Activated T-cell treated with anti-CD3 and anti-CD28 coated beads, Interleukin-2, amount 50 U/mL, for 1 hour (primary cell): ENCODE measurements at places on chromosomes 5 and 9.

DNA sequence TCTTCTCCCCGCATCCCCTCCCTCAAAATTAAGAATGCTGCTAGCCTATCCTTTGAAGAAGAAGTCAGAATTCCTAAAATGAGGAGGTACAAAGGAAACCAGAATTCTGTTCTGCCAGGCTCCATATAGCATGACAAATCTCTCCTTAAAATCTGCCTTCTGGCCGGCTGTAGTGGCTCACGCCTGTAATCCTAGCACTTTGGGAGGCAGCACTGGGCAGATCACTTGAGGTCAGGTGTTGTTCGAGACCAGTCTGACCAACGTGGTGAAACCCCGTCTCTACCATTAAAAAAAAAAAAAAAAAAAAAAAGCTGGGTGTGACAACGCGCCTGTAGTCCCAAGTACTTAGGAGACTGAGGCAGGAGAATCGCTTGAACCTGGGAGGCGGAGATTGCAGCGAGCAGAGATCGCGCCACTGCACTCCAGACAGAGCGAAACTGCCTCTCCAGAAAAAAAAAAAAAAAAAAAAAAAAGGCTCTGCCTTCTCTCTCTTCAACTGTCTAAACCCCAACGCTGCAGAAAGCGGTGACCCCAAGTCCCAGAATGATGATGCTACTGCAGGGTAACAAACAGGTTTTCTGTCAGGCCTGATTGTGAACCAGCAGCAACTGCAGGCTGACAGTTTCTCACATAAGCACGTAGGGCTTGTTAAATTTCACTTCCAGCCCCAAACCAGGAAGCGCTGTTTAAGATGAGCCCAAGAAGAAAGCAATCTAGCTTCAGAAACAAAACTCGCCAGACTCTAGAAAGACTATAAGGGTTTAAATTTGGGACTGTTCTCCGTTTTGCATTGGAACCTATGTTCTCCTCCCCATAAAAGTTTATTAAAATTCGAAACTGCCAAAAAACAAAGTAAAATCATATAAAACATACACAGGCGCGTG lies 963 bp upstream of the CAST start:
- DNase-seq: peak; percentile 52

DNA sequence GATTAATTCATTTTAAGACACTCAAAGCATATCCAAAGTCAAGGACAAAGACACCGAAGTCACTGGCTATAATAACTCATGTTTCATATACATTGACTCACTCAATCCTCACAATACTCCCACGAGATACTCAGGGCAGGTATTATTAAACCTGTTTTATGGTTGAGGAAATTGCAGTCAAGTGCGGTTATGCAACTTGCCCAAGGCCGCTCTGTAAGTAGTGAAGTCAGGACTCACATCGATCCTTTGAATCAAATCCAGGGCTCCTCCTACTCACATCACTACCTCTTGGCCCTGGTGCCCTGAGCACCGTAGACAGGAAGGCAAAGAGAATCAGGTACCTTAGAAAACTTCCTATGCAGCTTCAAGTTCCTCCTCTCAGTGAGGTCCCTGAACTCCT lies 87.8 kb upstream of the APC start:
- DNase-seq: no peak

DNA sequence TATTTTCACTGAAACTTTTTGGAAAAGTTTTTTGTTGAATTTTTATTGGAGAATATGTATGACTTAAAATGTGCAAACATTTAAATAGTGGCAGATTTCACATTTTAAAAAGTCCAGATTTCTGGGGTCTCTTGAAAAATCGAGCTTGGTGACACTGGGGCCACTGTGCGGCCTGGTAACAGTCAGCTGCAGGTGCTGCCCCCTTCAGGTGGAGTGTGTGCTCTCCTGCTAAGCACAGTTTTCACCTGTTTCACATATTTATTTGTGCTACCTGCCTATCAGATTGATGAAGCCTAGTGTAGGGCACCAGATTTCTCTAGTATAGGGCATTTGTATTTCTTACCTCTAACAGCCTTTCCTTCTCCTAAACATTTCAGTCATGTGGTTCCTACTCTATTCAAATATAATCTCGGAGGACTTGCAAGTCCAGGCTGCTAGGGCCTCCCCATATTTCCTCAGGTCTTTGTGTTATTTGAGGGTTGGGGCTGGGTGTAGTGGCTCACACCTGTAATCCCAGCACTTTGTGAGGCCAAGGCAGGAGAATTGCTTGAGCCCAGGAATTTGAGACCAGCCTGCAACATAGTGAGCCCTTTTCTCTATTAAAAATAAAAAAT lies 95.8 kb upstream of the KLF9 start:
- no peak for DNase-seq

- no peak for DNase-seq
These were observed 127.8 kb upstream of the PAM start for GRCh38 chr5:102627315-102627714.

- DNase-seq: no peak
These were observed 2.8 kb downstream of the IL6ST start for GRCh38 chr5:55991768-55992486.

GRCh38 chr9:4258320-4259090 lies 41.4 kb downstream of the GLIS3 start:
- no peak for DNase-seq

GRCh38 chr5:112685386-112685785 lies 52.3 kb upstream of the APC start:
- DNase-seq: no peak

- DNase-seq: no peak
These were observed 216.6 kb downstream of the TLE1 start for GRCh38 chr9:81472701-81473100.

- no peak for DNase-seq
These were observed 51.2 kb upstream of the CDK20 start for GRCh38 chr9:88025411-88026117.

- no peak for DNase-seq
These were observed 134.0 kb downstream of the IRX1 start for GRCh38 chr5:3729631-3730030.

GRCh38 chr9:131496844-131497405 lies 5.8 kb upstream of the POMT1 start:
- DNase-seq: no peak

DNA sequence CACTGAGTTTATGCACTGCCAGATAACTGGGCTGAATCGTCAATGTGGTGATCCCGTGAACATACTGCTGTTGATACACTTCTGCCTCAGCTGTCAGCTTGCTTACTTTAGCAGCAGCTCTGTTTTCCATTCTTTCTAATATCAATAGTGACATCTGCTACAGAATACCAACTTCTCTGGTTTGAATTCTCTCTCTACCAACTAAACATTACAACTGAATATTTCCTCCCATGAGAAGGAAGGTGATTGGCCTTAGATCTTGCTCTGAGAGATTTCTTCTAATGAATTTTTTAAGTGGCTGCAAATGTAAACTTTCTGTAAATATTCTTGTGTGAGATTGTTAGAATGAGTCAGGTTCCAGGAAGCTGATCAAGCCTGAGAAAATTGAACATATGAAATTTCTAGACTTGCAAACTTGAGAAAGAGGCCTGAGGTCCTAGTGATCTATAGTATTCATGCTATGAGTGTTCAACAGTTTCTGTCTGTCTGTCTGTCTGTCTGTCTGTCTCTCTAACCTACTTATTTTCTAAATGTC lies 205.5 kb upstream of the CDKN2B start:
- DNase-seq: no peak

GRCh38 chr5:72618708-72619107 lies 111.5 kb upstream of the ZNF366 start:
- DNase-seq: no peak

- DNase-seq: no peak
These were observed 72.5 kb downstream of the AUH start for GRCh38 chr9:91289244-91289643.

DNA sequence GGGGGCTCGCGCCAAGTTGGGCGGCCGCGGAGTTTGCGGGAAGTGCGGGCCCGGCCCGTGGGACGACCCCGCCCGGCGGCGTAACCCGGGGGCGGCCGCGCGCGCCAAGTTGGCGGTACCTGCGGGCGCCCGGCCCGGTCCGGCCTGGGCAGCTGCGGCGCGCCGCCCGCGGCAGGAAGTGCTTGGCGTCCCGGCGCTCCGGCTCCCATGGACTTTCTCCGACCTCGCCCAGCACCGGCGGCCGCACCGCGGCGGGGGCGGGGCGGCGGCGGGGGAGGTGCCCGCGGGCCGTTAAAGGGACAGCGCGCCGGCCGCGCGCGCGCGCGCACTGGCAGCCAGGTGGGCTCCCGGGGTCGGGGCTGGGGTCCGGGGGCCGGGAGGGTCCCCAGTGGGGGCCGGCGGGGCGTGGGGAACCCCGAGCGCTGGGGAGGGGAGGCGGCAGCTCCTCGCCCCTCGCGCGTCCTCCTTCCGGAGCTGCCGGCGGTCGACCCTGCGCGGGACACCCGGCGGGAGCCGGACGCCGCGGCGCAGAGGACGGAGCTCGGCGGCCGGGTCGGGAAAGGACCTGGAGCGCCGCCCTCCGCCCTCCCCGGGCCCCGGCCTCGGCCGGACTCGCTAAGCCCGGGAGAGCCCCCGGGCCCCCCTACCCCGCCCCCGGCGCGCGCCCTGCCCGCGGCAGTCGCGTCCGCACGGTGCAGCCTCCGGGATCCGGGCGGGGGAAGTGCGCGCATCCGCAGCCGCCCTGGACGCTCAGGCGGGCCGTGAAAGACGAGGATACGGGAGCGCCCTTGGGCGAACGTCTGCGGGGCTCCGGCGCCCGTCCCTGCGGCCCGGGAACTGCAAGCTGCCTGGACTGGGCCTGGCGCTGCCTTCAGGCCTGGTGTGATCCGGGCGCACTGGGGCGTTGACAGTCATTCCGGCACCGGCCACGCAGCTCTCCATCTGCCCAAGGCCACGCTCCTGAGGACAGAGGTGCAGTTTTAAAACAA lies at the start of gene NACC2:
TSS of gene NACC2 (minus strand) at position 220 of the 989 bp plus-strand sequence. CDS start 44,768 bp downstream, outside the sequence.
- DNase-seq: peak; percentile 49

GRCh38 chr5:156125118-156125517 lies 201.8 kb upstream of the SGCD start:
- DNase-seq: no peak

DNA sequence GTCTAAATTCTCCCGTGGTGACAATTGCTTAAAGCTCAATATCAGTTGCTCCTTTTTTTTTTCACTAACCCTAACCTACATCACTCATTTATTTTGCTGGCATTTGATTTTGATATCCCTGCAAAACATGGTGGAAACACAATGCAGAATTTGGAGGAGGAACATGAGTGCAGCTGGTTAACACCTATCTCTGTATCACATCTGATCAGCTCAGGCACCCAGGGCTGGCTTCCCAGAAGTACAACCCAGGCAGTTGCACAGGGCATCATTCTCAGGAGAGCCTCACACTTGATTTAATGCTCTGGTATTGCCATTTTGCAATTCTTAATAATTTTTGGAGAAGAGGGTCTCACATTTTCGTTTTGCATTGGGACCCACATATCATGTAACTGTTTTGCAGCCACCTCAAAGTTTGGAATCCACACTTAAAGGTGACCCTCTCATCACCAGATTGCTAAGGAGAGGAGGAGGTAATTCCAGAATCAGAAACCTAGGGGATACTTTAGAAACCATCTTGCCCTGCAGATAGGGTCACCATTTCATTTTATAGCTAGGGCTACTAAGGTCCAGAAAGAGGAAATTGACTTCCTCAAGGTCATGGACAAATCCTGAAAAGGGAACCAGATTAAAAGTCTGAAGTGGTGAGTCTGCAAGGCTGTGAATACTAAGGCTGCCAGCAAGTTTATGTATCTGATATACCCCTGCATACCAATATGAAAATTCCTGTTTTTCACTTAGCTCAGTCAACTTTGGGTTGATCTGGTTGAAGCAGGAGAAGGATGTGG lies 19.3 kb upstream of the ADAM19 start:
- no peak for DNase-seq

GRCh38 chr5:170511551-170512258 lies 7.9 kb downstream of the KCNIP1 start:
- DNase-seq: no peak

DNA sequence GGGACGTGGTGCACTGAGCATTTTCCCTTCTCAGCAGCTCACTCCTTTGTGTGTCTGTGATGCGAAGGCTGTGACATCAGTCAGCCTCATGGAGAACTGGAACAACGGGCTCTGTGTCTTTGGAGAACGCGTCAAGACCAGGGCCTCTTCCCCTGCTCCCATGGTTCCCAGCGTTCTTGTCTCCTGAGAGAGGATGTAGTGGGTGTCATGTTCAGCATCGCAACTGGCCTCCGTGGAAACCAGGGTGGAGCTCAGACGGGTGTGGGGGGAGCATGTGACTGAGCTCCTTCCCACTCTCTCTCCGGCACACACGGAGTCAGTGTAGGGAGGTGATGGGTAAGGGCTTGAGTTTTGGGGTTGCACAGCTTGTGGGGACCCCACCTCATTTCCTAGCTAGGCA lies 59.7 kb downstream of the TENT4A start:
- DNase-seq: no peak

DNA sequence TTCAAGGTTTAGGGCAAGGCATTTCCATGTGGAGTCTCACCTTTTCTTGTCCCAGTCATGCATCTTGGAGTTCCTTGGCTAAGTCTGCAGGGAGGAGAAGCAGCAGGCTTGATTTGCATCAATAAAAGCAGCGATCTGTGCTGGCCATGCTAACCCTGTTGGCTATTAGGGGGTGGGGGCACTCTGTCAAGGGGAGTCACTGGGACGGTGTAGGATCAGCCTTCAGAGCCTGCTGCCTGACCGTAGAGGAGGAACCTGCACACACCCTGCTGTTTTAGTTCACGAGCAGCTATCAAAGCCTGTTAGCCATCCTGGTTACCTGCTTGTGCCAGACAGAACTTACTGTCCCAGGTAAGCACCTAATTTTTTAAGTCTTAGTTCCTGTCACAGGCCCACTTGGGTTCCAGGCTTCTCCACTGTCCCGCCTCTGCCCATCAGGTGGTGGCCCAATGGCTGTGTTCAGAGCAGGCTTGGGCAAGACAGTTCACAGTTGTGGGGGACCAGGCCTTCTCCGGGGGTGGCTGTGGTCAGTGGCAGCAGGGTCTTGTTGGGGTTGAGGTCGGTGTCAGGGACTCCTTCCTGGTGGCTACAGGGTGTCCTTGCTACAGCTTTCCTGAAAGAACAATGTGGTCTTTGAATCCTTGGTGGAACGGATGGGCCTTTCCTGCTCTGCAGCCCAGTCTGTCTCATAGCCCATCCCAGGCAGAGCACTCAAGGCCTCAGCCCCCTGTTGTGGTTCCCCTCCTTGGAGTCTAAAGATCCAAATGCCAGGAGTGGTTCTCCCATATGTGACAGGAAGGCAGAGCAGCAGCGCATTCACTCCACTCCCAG lies 43.7 kb downstream of the SECISBP2 start:
- DNase-seq: no peak

GRCh38 chr9:99137891-99138290 lies 33.0 kb downstream of the TGFBR1 start:
- DNase-seq: no peak

GRCh38 chr5:153456993-153457392 lies 33.5 kb upstream of the GRIA1 start:
- no peak for DNase-seq

DNA sequence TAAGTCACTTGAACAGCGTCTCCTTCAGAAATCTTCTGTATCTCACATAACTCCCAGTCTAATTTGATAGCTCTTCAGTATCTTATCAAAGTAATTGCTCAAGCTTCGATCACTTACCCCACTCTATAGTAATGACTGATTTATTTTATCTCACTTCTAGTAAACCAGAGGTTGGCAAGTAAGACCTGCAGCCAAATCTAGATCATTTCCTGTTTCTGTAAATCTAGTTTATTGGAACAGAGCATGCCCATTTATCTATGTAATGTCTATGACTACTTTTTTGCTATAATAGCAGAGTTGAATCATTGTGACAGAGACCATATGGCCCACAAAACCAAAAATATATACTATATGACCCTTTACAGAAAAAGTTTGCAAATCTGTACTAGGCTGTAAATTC lies 40.1 kb downstream of the TSSK1B start:
- no peak for DNase-seq

- no peak for DNase-seq
These were observed 124.3 kb downstream of the STK32A start for GRCh38 chr5:147359101-147359500.
